Activated T-cell treated with anti-CD3 and anti-CD28 coated beads for 24 hours (primary cell): ENCODE measurements at places on chromosomes 12 and 14.

DNA sequence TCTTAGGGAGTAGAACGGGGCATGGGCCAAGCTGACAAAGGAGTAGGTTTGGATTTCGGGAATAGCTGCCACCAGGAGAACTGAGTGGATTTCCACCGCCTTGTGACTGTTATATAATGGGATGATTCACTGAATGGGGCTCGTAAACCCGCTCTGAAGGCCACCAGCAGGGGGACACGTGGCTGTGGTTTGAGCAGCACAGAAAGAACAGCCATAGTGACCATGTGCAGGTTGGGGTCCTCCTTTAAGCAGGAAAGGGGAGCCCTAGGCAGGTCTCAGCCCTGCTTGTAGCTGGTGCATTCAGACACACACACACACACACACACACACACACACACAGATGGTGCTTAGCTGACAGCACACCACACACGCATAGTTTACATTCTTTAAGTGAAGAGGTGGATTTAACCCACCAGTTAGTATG lies 8.6 kb upstream of the ASB2 start:
- DNase-seq = no peak

GRCh38 chr14:68473794-68474193 lies 319.1 kb downstream of the ZFP36L1 start:
- DNase-seq = no peak

GRCh38 chr12:20501958-20502357 lies 133.6 kb downstream of the PDE3A start:
- no peak for DNase-seq

DNA sequence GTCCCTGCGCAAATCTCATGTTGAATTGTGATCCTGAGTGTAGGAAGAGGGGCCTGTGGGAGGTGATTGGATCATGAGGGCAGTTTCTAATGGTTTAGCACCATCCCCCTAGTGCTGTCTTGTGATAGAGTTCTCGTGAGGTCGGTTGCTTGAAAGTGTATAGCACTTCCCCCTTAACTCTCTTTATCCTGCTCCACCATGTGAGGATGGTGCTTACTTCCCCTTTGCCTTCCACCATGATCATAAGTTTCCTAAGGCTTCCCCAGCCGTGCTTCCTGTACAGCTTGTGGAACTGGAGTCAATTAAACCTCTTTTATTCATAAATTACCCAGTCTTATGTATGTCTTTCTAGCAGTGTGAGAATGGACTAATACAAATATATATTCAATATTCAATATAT lies 303.7 kb upstream of the SEL1L start:
- no peak for DNase-seq

DNA sequence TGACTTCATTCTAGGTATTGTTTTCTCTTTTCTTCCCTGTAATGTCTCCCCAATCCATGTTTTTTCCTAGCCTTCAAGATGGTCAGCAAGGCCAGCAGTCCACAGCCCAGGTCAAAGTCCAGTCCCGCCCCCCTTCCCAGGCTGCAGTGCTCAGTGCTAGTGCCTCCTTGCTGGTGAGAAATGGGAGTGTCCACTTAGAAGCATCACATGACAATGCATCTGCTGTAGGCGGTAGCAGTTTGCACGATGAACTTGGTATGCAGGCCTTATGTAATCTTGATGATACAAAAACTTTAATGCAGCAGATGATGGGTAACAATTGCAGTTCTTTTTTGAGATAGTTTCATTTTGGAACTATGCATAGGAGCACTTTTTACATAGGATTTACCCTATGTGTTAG lies 88.4 kb downstream of the PCNX1 start:
- no peak for DNase-seq

- DNase-seq = no peak
These were observed 239.7 kb downstream of the BCAT1 start for GRCh38 chr12:24709216-24709615.

DNA sequence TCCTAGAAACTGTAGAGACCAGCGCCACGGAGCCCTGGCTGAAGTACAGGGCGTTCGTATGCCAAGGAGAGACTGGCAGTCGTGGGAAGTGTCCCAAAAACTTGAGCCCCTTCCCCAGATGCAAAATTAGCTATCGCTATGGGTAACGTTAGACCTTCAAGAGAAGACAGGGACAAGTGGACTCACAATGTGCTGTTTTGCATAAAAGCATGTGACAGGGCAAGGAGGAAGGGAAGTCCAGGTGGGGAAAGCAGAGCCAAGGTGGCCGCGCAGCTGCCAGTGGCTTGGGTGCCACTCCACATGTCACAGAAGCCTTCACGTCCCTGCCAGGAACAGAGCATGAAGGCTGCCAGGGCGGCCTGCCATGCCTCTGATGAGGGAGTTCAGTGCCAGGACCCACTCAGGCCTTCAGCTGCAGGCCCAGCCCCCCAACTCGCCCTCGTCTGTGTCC lies 61.2 kb upstream of the DYNC1H1 start:
- DNase-seq = no peak

- no peak for DNase-seq
These were observed 1.0 kb upstream of the KRT6A start for GRCh38 chr12:52494100-52494499.

DNA sequence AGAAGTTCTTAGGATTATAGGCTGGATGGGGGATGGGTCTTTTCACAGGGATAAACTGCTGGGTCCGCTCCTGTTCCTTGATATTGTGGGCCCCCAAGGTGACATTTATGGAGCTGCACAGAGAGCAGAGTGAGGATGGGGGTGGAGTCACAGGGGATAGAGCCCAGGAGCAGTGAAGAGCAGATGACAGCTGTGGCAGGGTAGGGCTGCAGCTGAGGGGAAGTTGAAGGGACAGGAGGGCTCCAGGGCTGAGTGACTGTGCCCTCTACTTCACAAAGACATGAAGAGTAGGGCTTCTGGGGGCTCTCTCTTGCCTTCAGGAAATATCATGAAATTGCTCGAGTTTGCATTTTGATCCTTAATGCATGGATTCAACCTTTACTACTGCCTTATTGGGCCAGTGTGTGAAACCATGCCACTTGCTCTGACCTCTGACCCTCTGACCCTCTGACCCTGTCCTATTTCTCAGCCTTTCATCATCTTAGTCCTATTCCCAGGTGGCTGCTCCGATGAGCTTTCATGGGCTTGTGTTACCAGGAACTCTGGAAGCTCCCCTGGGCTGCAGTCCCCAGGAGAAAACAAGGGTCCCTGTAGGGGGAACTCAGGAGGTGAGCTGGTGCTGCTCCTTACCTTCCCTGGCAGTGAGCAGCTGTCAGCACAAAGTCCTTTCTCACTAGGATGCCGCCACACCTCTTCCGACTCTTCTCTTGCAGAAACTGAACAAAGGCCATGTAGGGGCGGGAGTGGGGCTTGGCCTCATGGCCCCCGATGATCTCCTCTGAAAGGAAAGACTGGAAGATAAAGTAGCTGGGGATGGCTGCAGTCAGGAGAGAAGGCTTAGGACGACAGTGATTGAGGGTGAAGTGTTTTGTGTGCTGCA lies 1.6 kb downstream of the GZMH start:
- DNase-seq = no peak

GRCh38 chr12:45669093-45669492 lies 60.4 kb upstream of the ARID2 start:
- DNase-seq = no peak

DNA sequence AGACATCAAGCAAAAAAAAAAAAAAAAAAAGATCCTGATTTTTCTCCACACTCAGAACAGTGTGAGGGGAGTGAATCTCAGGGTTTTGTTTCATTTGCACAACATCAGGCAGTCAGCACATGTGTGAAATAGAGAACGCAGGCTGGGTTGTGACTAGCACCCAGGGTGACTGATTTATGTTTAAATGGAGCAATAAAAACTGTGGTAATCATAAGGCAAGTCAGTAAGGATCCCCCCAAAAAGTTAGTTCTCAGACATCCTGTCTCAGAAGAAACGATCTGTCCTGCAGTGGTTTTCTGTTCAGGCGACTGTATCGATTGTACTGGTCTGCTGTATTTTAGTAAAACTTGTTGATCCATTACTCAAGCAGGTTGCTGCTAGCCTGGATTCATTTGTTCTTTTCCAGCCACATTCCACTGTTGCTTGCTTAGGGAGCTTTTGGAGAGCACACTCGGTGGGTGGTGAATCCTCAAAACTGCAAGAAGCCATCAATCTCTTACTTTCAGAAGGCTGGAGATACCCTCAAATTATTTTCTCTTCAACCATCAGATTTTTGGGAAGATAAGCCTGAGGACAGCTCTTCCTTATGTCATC lies 107.1 kb downstream of the DACT1 start:
- no peak for DNase-seq

DNA sequence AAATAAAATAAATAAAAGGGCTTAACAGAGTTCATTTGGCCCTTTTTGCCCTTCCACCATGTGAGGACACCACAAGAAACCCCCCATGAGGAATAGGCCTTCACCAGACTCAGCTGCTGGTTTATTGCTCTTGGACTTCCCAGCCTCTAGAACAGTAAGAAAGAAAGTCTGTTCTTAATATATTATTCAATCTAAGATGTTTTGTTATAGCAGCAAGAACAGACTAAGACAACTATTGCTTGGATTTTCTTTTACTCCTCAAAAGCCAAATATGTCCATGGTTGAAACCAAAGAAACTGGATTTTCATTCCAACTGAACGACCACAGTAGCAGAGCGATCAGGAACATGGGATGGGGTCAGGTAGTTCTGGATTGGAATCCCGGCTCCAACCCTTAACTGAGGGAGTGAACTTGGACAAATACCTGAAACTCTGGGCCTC lies 157.2 kb upstream of the EEA1 start:
- no peak for DNase-seq

- DNase-seq = no peak
These were observed 13.8 kb downstream of the SMIM41 start for GRCh38 chr12:52093346-52093745.

GRCh38 chr12:82619644-82620043 lies 67.1 kb upstream of the TMTC2 start:
- DNase-seq = no peak

- no peak for DNase-seq
These were observed 98.8 kb upstream of the FRMD6 start for GRCh38 chr14:51552768-51553404.

GRCh38 chr14:95896498-95897135 lies 20.0 kb downstream of the TUNAR start:
- no peak for DNase-seq

DNA sequence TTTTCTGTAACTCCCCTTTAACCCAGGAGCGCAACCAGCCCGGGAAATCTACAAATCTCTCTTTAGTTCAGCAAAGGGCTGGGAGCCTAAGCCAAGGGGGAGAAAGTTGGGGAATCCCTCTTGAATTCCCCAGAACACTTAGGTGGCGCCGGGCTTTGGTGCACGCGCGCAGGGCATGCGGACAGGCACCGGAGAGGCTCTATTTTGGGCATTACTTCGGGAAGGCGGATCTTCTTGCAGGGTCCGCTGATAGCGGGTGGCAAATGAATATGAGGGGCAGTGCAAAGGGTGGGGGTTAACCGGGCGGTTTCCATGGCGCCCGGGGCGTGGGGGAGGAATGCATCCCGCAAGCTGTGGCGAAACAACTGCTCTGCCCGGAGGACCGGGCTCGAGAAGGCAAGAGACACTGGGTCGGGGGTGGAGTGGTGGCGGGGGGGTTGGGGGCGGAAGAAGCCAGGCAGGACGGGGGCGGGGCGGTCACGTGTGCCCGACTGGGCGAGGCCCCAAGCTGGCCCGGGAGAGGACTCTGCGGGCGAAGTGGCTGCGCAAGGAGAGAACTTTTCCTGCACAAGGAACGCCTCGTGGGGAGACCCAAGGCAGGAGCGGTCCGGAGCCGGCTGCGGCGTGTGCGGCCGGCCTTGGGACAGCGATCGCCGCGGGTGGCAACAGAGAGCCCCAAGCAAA lies at the start of gene FLVCR2:
FLVCR2 (plus strand) TSS at position 519 of the 684 bp plus-strand sequence. CDS start 353 bp downstream, outside the sequence.
- peak; percentile 38 for DNase-seq
